Fibroblast of skin of back (primary cell): ENCODE measurements at places on chromosomes 1 and 21.

DNA sequence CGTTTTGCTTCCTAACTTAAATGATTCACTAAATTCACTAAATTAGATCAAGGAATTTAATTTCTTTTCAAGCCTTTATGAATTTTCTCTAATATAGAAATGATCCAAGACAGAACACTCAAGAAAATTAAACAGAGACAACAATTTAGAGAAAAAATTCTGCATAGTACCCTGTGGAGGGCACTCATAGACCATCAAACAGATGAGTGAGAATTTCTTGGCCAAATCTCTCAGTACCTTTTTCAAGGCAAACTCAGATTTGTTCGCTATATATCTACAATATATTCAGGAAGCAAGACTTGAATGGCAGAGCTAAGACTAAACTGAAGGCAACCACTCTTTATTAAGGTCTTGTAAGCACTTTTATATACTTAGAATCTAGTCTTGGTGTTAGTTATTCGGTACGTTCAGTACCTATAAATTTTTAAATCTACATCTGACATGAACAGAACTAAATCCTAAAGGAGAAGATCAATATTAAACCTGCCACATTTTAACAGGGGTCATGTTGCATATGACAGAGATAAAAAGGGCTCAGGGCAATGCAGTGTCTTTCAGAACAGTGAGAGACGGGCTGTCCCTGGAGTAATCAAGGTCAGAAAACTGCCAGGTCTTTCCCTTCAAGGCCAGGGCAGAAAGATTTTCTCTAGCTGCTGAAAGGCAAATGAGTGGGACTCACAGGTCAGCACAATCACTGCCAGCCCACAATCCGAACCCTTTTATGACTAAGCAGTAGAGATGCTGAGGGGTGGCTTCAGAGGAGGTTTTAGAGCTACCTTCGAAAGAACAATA is 118.8 kb upstream of the TMPRSS15 start:
- DNase-seq = peak; percentile 17

- DNase-seq = no peak
Measured at GRCh38 chr1:16116002-16116401, 39.9 kb downstream of the EPHA2 start.

- DNase-seq = no peak
Measured at GRCh38 chr1:39687243-39687642, 4.0 kb downstream of the HPCAL4 start.

GRCh38 chr1:192546596-192547190 is 28.9 kb upstream of the RGS1 start:
- DNase-seq = no peak

DNA sequence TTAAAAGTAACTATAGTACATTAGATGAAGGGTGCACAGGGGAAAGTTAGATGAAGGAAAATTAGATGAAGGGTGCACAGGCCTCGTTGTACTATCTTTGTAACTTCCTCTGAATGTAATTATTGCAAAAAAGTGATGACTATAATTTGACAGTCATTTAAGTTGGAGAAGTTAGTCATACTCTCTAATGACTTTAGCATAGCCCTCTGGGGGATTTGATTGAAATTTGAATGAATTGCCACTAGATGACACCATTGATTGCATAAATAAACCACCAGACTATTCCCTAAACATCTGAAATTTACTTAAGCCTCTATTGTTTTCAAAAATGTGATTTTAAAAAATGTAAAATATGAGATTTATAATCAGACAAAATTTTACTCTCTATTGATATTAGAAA is 102.6 kb downstream of the TPR start:
- peak; percentile 13 for DNase-seq

GRCh38 chr1:19925342-19926070 is 2.1 kb upstream of the PLA2G2E start:
- DNase-seq = no peak

DNA sequence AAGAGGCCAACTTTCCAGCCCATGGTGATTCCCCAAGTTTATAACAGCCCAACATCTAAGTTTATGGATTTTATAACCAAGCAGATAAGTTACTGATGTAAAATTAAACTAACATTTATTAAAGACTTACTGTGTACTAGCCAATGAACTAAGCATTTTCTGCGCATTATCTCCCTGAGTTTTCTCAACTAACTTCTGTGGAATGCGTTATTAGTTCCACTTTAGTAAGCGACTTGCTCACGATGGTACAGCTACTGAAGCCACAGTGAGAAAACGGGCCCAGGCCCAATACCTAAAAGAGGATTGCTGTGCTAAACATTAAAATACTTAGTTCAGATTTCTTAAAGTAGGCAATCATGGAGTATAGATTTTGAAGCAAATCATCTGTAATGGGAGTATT is 61.0 kb downstream of the ZBTB18 start:
- no peak for DNase-seq

DNA sequence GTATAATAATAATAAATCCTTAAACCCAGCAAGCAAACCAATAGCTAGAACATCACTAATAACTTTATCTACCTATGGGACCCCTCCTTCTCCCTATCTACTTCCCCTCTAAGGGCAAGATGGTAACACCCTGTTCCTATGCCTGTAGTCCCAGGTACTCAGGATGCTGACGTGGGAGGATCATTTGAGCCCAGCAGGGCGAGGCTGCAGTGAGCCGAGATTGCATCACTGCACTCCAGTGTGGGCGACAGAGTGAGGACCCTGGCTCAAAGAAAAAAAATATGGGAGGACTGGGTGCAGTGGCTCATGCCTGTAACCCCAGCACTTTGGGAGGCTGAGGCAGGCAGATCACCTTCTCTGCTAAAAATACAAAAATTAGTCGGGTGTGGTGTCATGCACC is 143.1 kb upstream of the SLC45A1 start:
- no peak for DNase-seq

DNA sequence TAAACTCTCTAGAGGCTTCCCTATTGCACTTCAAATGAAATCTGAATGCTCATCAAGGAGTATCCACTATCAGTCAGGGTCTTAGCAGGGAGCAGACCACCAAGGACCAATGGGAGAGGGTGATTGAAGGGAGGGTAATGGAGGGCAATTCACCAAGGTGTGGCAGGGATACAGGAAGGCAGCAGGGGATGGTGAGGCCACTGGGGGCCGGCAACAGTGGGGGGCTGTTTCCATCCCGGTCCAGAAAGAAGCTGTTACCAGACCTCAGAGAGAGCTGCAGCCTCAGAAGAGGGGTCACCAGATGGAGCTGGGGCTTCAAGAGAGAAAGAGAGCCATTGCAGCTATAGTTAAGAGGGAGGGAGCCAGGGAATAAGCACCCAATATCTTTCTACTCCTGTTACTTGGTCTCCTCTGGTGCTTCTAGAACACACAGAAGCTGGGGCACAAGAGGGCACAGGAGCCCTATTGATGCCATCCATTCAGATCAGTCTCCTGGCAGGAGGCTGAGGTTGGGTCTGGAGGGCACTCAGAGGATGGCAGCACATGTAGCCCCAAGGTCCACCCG is 417.6 kb downstream of the PTPRU start:
- DNase-seq = no peak

DNA sequence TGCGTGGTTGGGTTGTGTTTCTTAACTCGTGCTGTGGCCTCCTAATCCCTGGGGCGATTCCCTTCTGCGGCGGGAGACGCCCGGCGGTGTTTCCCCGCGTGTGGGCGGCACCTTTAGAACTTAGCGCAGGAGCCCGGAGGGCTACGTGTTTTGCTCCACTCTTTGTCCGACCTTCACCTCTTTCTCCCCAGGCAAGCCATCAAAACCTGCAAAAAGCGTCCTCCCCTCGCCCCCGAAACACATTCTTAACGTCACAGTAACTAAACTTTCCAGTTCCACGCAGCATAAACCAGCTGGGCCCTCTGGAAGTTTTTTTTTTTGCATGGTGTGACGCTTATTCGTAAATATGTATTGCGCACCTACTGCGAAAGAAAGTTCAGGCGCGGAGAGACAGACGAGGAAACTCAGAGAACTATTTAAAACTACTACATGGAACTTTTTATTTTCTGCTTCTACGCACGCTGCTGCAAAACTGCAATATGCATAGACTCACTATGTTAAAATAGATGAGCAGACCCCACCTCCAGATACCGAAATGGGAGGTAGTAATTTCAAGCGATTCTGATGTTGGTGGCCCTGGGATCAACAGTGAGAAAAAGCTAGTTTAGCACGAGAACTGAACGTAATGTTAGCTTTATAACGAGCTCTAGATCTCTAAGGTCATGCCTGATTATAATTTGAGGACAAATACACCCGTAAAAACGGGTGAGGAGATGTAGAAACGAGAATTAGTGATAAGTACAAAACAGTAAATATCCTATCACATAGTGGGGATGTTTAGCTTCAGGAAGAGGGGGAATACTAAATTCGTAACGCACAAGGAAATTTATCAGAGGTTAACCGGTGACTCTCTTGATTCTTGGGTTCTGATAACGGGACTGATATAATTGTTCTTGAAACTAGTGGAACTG is 920 bp downstream of the MTR start:
- peak; percentile 41 for DNase-seq

DNA sequence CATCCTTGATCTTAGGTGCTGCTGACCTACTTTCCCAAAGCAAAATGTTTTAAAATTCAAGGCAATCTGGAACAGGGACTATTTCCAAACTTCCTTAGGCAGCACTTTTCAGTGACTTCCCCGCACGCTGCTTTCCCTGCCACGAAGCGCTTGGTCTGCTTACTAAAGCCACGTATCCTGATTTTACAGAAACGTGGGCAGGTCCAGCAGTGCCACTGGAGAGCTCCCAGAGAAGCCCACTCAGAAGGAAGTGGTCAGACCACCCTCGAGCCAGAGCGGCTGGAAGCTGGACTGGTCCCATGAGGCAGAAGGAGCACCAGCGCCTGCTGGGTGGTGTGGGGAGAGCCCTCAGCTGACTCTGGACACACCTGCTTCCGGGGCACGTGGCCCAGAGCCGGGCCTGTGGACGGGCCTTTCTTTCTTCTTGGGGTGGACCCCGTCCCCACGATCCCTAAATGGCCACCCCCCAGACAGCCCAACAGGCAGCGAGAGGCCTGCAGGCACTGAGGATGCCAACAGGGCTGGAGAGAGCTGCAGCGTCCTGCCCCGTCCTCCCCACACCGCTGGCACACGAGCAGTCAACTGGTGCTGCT is 23.2 kb downstream of the PTTG1IP start:
- no peak for DNase-seq

- DNase-seq = no peak
Measured at GRCh38 chr1:38153778-38154470, 107.3 kb upstream of the POU3F1 start.

GRCh38 chr1:149978547-149979023 is 31.9 kb downstream of the OTUD7B start:
- DNase-seq = no peak

DNA sequence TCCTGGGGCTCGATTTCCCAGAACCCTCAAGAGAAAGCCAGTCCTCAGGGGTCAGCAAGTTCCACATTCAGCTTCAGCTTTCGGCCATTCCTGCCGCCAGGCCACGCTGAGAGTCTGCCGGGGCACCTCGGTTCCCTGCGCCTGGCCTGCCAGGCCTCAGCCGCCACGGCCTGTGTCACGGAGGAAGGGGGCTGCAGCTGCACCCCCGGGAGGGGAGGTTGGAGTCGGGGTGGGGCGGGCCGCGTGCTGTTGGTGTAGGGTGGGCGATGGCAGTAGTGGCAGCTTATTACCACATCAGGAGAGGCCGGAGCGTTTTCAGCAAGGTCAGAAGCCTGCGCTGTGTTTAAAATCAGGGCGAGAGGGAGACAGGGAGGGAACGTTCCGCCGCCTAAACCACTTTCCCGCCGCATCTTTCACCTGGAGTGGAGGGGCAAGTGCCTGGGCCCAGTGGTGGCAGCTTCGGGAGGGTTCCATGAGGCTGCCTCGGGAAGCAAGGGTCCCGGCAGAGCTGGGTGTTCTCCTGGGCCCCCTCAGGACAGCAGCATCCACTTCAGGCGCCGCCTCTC is 68.5 kb upstream of the TRAPPC10 start:
- no peak for DNase-seq

DNA sequence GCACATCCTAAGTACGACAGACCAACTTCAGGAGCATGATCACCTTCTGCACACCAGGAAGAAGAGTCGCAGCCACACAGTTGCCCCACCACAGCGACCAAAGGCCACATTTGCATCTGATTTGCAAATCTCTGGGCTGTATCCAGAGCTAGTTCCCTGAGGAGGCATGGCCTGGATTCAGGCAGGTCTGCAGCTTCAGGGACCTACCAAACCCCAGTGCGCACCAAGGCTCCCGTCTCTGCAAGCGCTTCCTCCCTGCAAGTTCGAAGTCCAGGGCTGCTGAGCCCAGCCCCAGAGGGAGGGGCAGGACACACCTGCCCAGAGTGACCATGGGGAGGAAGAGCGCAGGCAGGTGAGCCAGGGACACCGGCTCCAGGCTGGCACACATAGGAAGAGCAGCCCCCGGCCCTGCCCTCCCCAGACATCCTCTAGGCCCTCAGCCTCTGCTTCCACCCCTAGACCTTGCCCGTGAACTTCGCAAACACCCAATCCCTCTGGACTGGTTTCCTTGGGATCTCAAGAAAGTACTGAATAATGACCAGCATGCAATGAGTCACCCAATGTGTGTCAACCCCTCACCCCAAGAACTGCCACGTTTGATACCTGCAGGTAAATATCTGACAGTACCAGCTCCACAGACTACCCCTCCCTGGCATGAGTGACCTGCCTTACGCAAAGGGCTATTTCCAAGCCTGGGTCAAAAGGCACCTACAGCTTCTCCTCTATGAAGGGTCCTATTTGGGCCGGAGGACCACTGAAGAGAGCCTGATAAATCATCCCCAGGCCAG is 36.8 kb downstream of the CASZ1 start:
- DNase-seq = no peak

GRCh38 chr1:234987415-234988154 is 141.1 kb downstream of the TOMM20 start:
- peak; percentile 97 for DNase-seq

DNA sequence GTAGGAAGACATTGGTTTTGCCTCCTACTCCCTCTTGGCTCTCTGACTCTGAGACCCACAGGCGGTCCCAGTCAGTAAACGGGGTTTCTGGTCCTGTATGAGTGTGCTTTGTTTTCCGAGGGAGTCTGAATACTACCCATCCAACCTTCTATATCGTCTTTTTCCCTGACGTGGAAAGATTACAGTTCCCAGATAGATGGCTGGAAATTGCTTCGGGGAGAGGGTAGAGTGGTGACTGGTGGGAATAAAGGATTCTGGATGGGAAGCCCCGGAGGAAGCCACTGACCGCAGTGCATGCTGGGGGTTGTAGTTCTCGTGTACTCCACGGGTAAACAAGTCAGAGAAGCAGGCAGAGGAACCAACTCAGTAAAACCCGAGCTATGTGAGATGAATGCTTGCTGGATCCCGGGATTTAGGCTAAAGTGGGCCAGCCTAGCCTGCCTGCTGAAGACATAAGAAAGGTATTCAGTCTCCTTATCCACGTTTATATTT is 66.2 kb upstream of the IRF2BP2 start:
- DNase-seq = peak; percentile 80

DNA sequence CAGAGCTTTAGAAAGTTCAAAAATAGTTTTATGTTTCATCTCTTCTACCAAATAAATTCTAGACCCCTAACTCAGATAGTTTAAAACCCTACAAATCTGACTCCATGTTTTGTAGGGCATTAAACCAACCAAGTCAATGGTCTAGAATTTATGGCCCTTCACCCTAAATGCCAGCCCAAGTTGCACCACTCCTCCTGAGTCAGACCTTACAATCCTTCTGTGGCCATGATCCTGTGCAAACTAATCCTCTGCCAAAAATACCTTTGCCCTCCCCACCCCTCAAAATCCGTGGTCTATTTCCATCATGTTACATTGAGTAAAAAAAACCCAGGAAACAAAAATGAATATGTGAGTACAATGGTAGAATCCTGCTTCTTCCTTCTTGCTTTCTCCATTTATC is 179.3 kb downstream of the NR5A2 start:
- no peak for DNase-seq

GRCh38 chr1:203555511-203556046 is 61.6 kb downstream of the OPTC start:
- no peak for DNase-seq
